ENCODE measurements at places on chromosomes 1 and 21.

- DNase-seq = no peak
These were observed 6.0 kb downstream of the TFF1 start for GRCh38 chr21:42360317-42360716.

- no peak for DNase-seq
These were observed 50.6 kb downstream of the CHML start for GRCh38 chr1:241589521-241589920.

- DNase-seq = no peak
These were observed 2.6 kb upstream of the C1orf174 start for GRCh38 chr1:3902571-3903091.

DNA sequence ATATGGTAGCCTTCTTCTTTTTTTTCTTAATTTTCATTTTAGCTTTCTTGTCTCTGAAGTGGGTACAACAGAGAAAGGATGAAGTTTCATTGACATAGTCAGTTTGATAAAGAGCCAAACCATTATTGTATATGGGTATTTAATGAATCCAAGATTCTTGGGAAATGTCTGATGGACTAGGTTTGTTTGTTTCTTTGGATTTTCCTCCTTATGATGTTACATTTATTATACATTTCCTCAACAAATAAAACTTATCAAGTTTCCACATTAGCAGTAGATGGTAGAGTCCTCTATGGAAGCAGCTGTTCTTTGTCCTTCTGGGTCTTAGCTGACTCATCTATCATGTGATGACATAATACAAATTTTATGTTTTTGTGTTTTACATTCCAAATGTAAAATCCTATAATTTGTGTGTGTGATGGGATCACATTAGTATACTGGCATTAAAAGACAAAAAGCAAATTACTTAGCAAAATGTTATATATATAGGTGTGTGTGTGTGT, 6.0 kb downstream of the COL24A1 start:
- no peak for DNase-seq

GRCh38 chr1:13820055-13820454, 120.1 kb downstream of the PRDM2 start:
- DNase-seq = no peak

- DNase-seq = no peak
These were observed 224.2 kb downstream of the NPHP4 start for GRCh38 chr1:5768014-5768413.

GRCh38 chr1:121546830-121547591, 362.2 kb downstream of the SRGAP2C start:
- no peak for DNase-seq

All from stimulated activated CD4-positive, alpha-beta T cell treated with anti-CD3 and anti-CD28 coated beads, Interleukin-1b, Interleukin-23, amount 100 ng/mL, for 24 hours (primary cell).